ENCODE measurements at places on chromosomes 3 and 15.

GRCh38 chr3:190671658-190672057, 157.8 kb downstream of the IL1RAP start:
- DNase-seq: no peak

DNA sequence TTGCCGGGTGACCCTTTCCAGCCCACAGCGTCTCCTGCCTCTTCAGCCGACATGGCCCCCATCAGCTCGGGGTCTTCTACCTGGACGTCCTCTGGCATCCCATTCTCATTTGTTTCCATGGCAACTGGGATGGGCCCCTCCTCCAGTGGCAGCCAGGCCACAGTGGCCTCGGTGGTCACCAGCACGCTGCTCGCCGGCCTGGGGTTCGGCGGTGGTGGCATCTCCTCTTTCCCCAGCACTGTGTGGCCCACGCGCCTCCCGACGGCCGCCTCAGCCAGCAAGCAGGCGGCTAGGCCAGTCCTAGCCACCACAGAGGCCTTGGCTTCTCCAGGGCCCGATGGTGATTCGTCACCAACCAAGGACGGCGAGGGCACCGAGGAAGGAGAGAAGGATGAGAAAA, 170.2 kb downstream of the FEZF2 start:
- DNase-seq: no peak

GRCh38 chr3:116444819-116445310, 422 bp downstream of the LSAMP start:
- DNase-seq: no peak

- no peak for DNase-seq
Observed at GRCh38 chr3:10524270-10524669, 18.9 kb upstream of the ATP2B2 start.

DNA sequence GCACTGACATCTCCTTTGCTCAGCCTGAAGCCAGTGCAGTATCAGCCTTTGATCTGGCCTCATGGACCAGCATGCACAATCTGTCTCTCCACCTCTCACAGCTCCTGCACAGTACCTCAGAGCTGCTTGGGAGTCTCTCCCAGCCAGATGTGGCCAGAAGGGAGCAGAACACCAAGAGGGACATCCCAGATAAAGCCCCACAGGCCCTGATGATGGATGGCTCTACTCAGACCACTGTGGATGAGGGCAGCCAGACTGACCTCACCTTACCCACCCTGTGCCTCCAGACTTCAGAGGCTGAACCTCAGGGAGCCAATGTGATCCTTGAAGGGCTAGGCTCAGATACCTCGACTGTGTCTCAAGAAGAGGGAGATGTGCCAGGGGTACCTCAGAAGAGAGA, 44.4 kb downstream of the CDAN1 start:
- no peak for DNase-seq

DNA sequence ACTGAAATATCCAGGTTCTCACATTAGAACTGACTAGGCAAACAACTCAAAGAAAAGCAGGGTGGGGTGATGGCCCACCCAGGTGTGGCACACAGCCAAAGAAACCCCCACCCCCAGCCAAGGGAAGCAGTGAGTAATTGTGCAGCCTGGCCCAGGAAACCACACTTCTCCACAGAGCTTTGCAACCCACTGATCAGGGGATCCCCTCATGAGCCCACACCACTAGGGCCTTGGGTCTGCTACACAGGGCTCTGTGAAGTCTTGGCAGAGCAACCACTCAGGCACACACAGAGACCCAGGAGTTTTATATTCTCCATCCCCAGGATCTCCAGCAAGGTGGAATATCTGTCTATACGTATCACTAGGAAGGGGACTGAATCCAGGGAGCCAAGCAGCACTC, 22.2 kb upstream of the TRIM42 start:
- no peak for DNase-seq

DNA sequence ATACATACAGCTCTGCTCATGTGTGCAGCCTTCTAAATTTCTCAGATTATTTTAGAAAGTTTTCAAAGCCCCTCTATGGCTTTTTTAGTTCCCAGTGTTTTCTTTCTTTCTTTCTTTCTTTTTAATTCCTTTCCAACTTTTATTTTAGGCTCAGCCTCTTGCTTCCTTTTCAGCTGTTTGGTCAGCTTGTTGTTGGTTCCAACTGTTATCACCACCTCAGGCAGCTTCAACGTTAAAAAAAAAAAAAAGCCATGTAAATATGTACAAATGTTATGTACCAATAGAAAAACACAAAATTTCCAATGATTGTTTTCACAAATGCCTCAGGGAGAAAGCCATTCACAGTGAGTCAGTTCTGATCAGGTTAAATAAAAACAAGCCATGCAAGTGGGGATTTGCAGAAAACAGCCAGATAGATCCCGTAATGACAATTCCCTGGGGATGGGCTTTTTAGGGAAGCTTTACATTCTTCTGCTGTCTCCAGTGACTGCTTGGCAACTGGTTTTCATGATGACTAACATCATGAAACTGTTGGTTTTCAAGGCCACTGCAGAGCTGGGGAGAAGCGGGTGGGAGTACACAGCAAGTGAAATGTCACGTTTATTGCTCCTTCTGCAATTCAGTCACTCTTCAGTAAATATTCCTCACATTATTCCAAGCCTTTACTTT, 908.4 kb downstream of the EPHA3 start:
- no peak for DNase-seq
